Fibroblast of skin of back (primary cell): ENCODE measurements at places on chromosomes 7 and 10.

DNA sequence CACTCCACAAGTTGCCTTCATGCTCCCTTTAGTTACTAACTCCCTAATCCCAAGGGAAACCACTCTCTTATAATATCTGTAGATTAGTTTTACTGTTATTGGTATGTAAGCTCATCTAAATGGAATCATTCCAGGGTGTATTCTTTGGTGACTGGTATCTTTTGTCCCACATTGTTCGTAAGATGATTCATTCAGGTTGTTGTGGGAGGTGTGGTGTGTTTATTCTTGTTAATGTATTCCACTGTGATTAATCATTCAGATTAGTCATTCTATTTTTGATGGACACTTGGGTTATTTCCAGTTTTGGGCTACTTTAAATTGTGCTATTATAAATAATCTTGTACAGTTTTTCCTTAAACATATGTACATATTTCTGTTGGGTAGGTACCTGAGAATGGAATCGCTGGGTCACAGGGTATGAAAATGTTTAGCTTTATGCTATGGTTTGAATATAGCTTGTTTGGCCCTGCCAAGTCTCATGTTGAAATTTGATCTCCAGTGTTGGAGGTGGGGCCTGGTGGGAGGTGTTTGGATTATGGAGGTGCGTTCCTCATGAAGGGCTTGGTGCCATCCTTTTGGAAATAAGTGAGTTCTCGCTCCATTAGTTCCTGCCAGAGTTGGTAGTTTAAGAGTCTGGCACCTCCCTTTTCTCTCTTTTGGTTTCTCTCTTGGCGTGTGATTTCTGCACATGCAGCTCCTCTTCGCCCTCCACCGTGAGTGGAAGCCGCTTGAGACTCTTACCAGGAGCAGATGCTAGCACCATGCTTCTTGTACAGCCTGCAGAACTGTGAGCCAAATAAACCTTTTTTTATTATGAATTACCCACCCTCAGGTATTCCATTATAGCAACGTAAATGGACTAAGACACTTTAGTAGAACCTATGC is 13.8 kb downstream of the BTRC start:
- peak; percentile 82 for DNase-seq

DNA sequence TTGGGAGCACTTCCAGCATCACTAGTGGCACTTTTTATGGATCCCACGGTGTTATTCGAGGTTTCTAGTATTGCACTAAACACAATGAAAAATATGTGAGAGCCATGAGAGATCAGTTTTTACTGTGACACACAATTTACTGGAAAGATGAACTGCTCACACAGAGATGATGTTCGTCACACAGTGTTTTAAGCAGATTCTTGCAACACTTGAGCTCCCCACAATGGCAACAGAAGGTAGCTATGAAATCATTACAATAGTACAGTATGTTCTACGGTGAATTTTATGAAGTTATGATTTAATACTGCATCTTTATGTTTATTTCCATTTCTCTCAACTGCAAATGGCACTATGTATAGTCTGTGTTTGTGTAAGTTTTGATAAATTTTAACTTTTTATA is 27.4 kb upstream of the ENTPD1 start:
- DNase-seq, result peak; percentile 31

GRCh38 chr7:157808042-157808441 is 471.2 kb downstream of the DNAJB6 start:
- DNase-seq, result no peak

- DNase-seq, result no peak
Observed at GRCh38 chr10:13827076-13827797, 240.5 kb downstream of the PRPF18 start.

GRCh38 chr10:84098667-84099066 is 40.6 kb upstream of the GHITM start:
- no peak for DNase-seq
